ENCODE measurements at places on chromosomes 7 and 10.

GRCh38 chr7:47506382-47507339 lies 75.2 kb downstream of the TNS3 start:
- DNase-seq, result no peak

DNA sequence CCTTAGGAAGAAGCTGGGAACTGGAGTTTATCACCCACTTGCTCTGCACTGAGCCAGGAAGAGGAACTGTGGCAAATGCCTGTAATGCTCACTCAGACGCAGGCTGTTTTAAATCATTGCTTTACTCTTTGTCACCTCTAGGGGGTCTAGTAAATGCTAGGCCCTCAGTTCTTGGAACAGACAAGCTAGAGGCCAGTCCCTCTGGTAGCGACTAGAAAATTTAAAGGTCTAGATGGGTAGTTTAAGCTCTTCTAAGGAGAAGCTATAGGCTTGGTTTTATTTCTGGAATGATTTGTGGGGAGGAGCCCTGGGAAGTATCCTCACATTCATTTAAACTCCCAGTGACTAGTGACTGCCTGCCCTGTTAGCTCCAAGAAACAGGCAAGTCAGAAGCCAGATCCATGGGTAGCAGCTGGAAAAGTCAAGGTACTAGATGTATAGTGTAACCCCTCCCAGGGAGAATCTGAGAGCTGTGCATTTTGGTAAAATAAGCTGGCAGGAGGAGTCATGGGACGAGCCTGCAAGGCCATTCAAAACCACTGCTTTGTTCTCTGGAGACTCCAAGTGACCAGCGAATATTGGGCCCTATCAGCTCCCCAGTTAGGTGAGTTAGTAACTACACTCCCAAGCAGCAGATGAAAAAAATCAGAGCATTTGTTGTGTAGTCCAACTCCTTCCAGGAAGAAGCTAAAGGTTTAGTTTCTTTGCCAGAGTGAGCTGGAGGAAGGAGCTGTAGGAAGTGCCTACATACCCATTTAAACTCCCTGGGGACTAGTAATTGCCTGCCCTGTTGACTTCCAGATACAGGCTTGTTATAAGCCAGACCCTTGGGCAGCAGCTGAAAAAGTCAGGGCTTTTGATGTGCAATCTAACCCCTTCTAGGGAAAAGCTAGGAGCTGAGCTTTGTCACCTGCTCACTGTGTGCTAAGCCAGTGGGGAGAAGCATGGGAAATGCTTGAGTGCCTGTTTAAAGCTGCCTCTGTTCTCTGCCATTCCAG lies 68.9 kb downstream of the DYNC1I1 start:
- no peak for DNase-seq

DNA sequence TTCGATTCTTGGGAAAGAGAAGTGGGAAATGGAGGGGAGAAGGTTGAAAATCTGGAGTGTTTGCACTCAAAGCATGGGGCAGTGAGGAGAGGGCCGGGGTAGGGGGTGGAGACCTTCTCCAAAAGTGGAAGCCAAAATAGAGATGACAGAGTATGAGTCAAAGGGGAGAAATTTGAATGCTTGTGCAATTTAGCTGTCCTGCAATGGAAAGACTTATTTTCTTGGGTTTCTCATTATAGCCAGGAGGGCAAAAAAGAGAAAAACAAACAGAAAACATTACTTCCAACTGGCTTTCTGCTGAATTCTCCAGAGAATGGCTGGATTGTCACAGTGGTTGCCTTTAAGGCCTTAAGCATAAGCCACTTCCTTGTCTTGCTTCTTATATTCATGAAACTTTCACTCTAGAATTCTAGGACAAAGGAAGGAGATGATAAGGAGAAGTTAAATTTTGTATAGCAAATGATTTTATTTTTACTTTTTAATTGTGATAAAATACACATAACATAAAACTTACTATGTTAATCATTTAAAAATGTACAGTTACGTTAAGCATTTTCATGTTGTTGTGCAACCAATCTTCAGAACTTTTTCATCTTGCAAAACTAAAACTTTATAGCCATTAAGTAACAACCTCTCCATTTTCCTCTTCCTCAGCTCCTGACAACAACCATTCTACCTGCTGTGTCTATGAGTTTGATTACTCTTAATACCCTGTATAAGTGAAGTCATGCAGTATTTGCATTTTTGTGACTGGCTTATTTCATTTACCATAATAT lies 100.2 kb downstream of the GPR85 start:
- DNase-seq, result no peak

GRCh38 chr10:127346604-127347003 lies 150.2 kb upstream of the INSYN2A start:
- DNase-seq, result no peak

DNA sequence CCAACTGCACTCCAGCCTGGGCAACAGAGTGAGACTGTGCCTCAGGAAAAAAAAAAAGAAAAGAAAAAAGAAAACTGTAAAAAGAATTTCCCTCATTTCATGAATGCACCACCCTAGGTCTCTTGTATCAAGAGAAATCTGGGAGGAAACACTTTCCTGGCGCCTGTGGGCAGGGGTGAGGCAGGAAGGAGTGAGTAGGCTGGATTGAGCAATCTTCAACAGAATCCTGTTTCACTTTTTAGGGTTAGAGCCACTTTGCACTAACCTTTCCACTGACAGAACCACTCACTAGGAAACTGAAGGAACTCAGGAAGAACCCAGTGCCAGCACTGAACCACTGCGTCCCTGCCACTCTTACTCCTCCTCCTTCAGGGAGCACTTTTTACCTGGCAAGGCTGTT lies 282.1 kb downstream of the CCDC3 start:
- no peak for DNase-seq

- no peak for DNase-seq
Observed at GRCh38 chr7:133303931-133304330, 51.1 kb downstream of the EXOC4 start.

- DNase-seq, result no peak
Observed at GRCh38 chr7:87878208-87878735, 2.0 kb downstream of the DBF4 start.

DNA sequence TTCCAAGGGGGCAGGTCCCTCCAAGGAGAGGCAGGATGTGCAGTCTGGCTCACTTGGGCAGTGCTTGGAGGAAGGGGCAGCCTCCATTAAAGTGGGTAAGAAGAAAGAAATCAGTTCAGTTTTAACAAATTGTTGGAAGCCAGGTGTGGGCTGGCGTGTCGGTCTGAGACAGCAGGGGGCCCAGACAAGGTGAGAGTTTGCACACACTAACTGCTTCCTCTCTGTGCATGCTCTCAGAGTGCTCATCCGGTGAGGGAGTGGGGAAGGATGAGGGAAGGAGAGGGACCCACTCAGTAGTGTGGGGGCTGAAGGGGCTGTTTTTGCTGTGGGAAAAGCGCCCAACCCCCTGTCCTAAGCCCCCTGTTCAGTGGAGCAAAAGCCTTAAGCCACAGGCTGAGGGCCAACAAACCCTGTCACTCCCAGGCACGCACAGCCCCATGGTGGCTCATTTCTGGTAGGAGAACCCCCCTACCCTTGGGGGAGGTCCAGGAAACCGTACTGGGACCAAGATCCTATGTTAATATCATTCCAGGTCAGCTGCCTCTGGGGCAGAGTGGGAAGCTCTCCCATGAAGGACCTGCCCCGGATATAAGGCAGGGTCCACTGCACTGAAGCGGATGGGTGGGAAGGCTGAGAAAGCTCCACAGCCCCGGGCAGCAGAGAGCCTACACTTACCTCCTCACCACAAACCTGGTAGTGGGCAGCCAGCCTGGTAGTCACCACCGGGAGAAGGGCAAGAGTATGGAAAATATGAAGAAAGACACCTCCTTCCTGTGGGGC lies 5.1 kb upstream of the PCBD1 start:
- no peak for DNase-seq

GRCh38 chr7:28984631-28985030 lies 26.5 kb upstream of the TRIL start:
- no peak for DNase-seq

GRCh38 chr10:59108886-59109288 lies 67.6 kb upstream of the PHYHIPL start:
- DNase-seq, result no peak

GRCh38 chr10:104342941-104343411 lies 4.7 kb upstream of the ITPRIP start:
- DNase-seq, result no peak

GRCh38 chr10:81871558-81871957 lies 3.4 kb upstream of the NRG3 start:
- no peak for DNase-seq
